Pons (tissue), 1 donor: ENCODE measurements at places on chromosomes 2 and 18.

- no peak for DNase-seq
Observed at GRCh38 chr18:3616142-3616541, 166.2 kb downstream of the TGIF1 start.

DNA sequence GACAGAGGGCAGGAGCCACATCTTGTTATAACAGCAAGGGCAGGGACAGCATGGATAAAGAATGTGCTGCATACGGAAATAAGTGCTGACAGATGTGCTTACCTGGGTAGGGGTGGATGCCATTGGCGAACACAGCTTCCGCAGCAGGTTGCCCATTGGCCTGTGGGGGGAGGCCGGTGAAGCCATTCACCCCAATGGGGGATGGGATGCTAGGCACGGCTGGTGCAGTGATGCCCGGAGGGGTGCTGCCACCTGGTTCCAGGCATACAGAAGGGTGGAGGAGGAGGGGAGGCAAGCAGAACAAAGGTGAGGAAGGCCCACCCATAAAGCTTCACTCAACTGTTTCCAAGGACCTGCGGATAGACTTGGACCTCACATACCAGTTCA lies 294.9 kb downstream of the CELF4 start:
- no peak for DNase-seq

DNA sequence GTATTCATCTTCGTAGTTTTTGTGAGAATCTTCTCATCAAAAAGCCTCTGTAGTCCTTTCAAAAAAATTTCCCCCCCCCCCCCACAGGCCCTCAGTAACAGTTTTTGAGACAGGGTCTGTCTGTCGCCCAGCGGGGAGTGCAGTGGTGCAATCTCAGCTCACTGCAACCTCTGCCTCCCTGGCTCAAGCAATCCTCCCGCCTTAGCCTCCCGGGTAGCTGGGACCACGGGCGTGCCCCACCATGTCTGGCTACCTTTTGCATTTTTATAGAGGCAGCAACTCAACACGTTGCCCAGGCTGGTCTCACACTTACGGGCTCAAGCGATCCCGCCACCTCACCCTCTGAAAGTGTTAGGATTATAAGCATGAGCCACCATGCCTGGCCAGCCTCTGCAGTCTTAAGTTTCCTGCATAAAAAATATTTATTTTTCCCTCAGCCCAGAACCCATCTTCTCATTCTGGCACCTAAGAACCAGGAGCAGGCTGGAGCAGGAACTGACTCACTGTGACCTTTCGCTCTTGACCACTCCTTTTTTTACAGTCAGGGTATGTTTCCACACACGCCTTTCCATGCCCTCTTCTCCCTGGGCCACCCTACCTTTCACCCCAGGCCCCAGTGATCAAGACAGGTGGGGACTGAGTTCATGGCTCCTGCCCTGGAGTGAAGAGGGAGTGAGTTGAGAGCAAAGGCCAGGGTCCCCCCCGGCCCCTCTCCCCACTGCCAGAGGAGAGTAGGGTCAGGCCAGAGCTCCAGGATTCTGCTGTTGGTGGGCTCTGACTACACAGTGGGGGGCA lies 32.5 kb upstream of the NT5DC4 start:
- DNase-seq: no peak

- DNase-seq: no peak
Observed at GRCh38 chr18:9751371-9752031, 43.4 kb downstream of the RAB31 start.

DNA sequence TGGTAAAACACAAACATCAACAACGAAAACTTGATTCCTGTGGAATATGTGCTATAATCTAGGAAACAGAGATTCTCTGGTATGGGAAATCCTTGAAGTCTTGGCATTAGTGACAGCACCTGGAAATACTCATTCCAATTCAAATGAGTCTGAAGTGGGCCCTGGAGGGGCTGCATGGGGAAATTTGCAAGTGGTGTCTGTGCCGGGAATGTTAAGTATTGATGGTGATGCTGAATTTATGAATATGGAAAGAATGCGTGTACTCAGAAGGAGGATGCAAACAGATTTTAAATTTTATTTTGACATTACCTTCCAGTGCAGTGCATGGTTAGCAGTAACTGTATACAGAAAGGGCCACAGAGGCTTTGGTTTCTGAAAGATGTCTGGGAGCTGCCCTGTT lies 37.2 kb downstream of the PTPRM start:
- DNase-seq: no peak

DNA sequence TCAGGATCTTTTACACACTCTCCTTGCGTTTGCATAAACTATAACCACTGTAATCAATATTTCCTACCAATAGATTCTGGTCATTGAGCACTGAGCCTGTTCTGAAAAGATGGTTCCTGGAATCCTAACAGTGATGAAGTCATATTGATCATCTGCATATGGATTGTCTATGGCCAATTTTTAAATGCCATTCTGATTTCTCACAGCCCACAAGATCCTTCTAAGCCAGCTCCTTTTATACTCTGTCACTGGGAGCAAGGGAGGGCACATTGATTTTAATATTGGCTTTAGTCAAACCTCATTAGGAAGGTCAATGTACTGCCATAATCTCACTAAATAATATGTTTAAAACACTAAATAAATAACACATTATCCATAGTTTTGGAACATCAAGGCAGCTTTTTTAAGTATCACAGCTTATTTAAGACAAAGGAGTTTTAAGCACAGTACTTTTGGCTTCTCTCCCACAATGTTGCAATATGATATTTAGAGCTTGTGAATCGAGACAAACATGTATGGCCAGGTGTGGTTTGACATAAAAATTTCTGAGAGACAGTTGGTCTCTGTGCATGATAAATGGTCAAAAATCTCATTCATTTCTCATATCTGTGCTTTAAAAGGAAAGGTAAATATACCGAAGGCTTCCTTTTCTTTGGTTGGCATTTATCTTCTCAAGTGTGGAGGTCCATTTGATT lies 267.3 kb downstream of the MTX2 start:
- DNase-seq: no peak

- no peak for DNase-seq
Observed at GRCh38 chr2:106972782-106973181, 86.8 kb upstream of the ST6GAL2 start.

DNA sequence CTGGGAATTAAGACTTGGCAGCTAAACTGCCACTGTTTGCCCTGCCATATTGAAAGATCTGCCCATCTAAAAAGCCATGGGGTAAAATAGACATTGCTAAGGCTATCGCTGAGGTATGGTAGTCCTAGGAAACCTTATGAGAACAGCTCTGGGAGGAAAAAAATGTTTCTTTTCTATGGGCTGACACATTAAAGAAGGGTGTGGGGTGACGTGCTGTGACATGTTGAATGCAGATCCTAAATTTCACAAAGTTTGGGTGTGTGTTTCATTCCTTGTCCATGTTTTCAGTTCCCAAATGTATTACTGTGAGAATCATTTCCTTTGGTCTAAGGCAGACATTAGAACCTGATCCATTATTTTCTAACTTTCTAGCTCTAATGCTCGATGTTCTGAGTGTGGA lies 766.4 kb downstream of the BCL11A start:
- DNase-seq: no peak

DNA sequence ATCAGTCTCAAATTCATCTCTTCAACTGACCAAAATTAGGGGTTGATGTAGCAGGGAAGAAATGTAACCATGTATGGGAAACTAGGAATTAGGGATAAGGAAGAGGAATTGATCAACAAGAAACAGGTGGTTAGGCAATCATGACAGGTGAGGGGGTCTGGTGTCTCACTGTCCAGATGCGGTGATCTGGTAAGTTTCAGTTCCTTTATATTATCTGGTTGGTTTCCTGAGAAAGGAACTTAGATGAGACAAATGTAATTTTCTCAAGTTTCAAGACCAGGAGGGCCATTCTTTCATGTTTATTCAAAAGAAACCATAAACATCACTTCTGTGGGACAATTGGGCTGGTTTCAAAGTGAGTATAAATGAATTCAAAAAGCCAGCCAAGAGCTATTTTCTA lies 306.2 kb upstream of the KCNJ3 start:
- DNase-seq: no peak

DNA sequence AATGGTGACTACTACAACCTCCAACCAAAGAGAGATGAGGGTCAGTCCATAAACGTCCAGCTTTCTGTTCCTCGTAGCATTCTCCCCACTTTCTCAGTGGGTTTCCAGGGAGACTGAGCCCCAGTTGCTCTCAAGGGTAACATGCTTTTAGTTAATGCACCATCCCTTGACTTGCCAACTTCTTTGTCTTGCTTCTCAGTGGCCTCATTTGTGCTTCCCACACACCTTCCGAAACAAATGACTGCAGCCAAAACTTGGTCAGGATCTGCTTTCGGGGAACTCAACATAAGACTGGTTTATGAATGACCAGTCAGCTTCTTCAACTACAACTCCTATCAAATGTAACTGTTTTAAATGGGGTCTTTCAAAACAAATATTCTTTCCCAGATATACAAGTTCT lies 94.1 kb downstream of the COL6A3 start:
- DNase-seq: no peak

- DNase-seq: no peak
Observed at GRCh38 chr2:5885451-5886173, 193.4 kb downstream of the SOX11 start.

GRCh38 chr2:71468279-71469015 lies 15.1 kb downstream of the DYSF start:
- DNase-seq: no peak

DNA sequence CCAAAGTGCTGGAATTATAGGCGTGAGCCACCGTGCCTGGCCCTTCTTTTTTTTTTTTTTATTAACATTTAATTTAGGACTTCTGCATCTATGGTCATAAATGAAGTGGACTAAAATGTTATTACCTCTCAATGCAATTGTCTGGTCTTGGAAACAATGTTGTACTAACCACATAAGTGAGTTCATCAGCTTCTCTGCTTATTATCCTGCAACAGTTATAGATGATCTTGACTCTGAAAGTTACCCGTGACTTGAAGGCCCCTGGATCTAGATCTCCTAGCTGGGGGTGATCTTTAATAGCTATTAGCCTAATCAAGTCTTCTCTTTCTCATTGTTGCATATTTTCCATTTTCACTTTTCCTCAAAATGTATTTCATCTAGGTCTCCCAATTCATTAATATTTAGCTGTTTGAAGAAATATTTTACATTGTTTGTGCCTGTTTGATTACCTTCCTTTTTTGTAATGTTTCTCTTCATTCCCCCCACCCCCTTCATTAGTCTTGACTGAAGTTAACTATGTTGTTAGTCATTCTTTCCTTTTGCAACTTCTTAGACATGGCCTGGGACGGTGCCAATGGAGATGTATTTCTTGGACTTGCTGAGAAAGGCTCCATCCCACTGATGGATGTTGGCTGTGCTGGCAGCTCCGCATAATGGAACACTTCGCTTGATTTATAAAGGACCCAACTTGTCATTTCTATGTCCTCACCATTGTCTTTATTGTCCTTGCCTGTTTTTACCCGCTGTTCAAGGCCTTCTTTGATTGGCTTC lies 141.6 kb upstream of the RIOK3 start:
- DNase-seq: no peak

DNA sequence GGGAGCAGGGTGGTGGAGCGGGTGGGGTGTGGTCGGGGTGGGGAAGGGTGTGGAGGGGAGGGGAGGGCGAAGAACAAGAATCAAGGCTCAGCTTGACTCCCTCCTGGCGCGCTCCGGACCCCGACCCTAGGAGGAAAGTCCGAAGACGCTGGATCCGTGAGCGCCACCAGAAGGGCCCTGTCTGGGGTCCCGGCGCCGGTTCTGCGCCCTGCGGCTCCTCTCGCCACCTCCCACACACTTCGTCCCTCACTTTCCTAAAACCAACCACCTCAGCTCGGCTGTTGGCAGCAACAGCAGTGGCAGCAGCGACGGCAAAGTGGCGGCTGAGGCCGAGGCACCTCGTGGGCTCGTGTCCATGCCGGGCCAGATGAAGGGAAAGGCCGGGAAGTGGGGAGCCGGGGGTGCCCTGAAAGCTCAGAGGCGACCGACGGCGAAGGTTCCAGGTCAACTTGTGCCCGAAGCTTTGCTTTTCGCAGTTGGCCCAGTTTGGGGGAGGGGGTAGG lies 2.1 kb downstream of the KLHL14 start:
- no peak for DNase-seq

GRCh38 chr2:36277146-36277808 lies 78.3 kb upstream of the CRIM1 start:
- DNase-seq: no peak

- DNase-seq: no peak
Observed at GRCh38 chr2:154240921-154241379, 369.2 kb downstream of the GALNT13 start.

GRCh38 chr18:36590621-36591580 lies 237.9 kb downstream of the TPGS2 start:
- DNase-seq: no peak

DNA sequence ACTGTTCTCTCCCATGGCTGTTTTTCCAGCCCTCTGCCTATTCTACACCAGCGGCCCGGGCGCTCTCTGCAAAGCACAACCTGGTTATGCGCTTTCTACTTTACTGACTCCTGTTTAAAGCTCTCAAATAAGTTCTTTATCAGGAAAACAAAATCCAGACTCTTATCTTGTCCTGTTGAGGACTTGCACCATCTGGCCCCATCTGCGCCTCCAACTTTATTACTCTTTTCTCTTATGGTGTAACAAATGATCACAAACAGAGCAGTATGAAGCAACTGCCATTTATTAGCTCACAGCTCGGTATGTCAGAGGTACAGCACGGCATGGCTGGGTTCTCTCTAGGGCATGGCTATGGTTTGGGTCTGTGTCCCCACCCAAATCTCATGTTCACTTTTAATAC lies 236.5 kb upstream of the NT5C1B start:
- no peak for DNase-seq

GRCh38 chr2:238763471-238763995 lies 84.4 kb upstream of the TWIST2 start:
- no peak for DNase-seq

- no peak for DNase-seq
Observed at GRCh38 chr2:84493514-84493913, 22.8 kb upstream of the DNAH6 start.

DNA sequence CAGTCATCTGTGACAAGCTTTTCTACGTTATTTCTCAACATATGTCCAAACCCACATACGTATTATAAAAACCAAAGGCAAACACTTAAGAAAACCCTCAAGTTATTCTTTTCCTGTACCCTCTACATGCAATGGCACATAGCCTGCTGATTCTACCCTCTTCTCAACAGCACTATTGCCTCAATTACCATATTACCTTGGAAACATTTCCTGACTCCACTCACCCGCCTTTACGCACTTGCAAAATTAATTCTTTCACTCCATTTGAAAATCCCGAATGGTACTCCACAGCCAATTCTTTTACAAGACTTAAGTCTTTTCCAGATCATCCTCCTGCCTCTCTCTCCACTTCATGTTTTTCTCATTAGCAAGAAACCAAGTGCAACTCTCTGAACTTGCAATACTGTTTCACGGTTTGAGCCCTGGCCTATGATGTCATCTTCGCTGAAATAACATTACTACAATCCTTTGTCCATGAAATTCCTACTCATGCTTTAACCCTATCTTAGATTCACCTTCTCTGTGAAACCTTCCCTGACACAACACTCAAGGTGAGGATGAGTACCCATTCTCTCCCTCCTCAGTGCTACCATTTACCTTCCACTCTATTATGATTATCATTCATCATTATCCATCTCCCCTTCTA lies 29.0 kb downstream of the SESTD1 start:
- no peak for DNase-seq

DNA sequence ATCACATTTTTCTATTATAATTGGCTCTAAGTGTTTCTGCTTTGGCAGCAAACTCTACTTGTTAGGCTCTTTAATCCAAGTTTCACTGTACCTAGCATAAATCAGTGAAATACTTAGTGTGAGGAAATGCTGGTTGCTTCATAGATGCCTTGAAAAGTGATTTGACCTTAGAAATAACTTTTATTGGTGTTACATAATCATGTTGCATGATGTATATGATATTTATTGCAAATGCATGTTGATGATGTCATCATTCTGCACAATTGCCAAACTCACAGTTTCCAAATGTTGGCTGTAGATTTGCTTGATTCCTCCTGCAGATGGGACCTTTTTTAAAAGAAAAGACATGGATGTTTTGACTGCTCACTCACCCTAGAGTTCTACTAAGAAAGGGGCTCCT lies 137.6 kb upstream of the BCL2L11 start:
- DNase-seq: no peak
